ENCODE measurements at places on chromosomes 6 and 20. TPM values are rescaled to one million over a fixed set of nuclear protein-coding genes. Genes with fewer than 3 reads are reported as not detected.

The DLL1 gene
- total RNA-seq: 37.6 TPM

The HAO1 gene
- 0.70 TPM for total RNA-seq

The PRSS16 gene
- 5.1 TPM for total RNA-seq

The OLIG3 gene
- not detected for total RNA-seq

The IBTK gene
- total RNA-seq: 26.5 TPM

The SHLD1 gene
- 3.6 TPM for total RNA-seq

The NT5DC1 gene
- total RNA-seq: 9.9 TPM

The TRIM31 gene
- total RNA-seq: not detected

The SEL1L2 gene
- total RNA-seq: not detected

Data from esophagus squamous epithelium (tissue), 5 donors.